ENCODE measurements at places on chromosomes 3 and 15.

DNA sequence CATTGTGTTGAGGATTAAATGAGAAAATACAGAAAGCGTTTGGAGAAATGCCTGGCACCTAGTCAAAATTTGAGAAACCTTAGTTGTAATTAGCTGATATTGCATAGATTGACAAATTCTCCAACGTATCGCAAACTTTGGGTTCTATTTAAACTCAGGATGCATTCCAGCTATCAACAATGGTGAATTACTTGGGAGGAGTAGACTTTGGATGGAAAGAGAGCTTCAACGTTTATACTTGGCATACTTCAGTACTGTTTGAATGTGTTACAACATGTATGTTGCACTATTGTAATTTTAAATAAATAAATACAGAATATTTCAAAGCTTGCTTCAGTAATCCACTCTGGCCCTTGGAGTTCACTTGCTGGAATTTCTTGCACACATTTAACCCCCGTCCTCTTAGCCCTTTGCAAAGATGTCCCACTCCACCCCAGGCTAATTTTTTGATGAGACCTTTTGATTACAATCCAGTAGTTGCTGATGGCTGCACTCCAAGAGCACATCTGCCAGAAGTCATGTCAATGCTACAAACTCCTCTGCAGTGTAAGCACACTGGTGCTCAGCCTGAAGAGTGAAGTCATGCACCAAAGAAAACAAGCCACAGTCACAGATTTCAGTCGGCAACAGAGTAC is 4.7 kb upstream of the DIS3L start:
- no peak for DNase-seq

- DNase-seq: no peak
Measured at GRCh38 chr3:182259579-182259978, 533.7 kb upstream of the ATP11B start.

GRCh38 chr15:35720019-35720418 is 174.1 kb upstream of the DPH6 start:
- DNase-seq: no peak

GRCh38 chr15:38576837-38577236 is 12.2 kb upstream of the RASGRP1 start:
- no peak for DNase-seq

- DNase-seq: no peak
Measured at GRCh38 chr3:43095370-43095769, 10.5 kb downstream of the POMGNT2 start.

- DNase-seq: no peak
Measured at GRCh38 chr3:133487920-133488540, 85.5 kb upstream of the CDV3 start.

- DNase-seq: no peak
Measured at GRCh38 chr15:57890878-57891277, 174.6 kb downstream of the ALDH1A2 start.

GRCh38 chr3:131538968-131539367 is 36.2 kb upstream of the MRPL3 start:
- no peak for DNase-seq

- DNase-seq: peak; percentile 5
Measured at GRCh38 chr15:100438570-100438969, 90.2 kb downstream of the CERS3 start.

- DNase-seq: no peak
Measured at GRCh38 chr3:24067483-24067882, 122.4 kb downstream of the NR1D2 start.

- DNase-seq: no peak
Measured at GRCh38 chr3:105906836-105907235, 38.0 kb upstream of the CBLB start.

- DNase-seq: no peak
Measured at GRCh38 chr15:41567862-41568261, 8.8 kb downstream of the TYRO3 start.

DNA sequence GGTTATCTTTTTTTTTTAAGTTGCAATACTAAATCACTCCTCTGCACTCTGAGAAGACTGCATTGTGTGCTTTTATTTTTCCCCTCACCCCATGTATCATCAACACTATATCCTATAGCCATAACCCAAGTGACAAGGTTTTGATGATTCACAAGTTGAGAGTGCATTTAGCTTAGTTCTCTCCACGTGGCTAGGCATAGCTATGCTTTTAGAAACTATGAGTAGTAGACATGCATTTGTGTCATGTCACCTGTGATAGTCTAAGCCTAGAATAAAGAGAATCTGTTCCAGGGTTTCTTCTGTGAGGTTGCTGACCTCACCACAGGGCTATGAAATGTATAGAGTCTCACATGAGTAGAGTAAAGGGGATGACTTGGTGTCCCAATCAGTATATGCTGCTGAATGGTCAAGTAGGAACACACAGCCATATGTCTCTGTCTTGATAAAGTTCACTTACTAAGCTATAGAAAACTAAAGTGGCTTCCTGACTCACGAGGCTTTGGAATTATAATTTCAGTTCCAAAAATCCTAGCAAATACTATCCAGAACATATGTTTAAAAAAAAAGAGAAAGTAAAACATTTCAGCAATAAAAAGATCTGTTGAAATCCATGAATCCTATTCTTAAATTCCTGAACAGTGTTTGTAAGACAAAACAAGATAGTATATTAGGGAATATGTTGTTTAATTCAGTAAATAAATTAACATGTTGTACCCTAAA is 206.3 kb downstream of the LSAMP start:
- DNase-seq: no peak

GRCh38 chr15:95944193-95944592 is 386.3 kb upstream of the NR2F2 start:
- DNase-seq: no peak

- no peak for DNase-seq
Measured at GRCh38 chr3:149739396-149739795, 12.9 kb downstream of the COMMD2 start.

DNA sequence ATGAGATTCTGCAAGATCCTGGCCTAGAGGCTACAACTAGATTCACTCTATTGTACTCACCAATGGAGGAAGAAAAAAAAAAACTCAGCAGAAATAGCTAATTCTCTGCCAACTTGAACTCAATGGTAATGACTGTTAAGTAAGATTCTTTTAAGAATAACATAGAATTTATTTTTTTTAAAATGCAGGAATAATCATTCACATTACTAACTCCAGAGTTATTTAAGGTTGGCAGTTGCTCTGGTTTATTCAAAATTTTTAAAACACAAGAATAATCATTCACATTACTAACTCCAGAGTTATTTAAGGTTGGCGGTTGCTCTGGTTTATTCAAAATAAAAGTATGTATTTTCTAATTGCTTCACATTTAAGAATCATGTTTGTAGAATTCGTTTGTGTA is 1071.9 kb downstream of the IGSF11 start:
- DNase-seq: no peak

GRCh38 chr15:71586463-71586862 is 223.9 kb upstream of the NR2E3 start:
- no peak for DNase-seq

DNA sequence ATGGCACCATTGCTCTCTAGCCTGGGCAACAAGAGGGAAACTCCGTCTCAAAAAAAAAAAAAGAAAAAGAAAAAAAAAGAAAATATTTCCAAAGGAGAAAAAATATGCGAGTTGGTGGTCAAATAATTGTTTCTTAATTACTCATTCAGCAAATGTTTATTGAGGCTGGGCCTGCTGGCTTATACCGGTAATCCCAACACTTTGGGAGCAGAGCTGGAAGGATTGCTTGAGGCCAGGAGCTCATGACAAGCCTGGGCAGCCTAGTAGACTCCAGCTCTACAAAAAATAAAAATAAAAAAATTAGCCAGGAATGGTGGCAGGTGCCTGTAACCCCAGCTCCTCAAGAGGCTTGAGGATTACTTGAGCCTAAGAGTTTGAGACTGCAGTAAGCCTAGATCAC is 4.1 kb downstream of the KNL1 start:
- DNase-seq: no peak

GRCh38 chr3:44899683-44900367 is 25.4 kb downstream of the TGM4 start:
- no peak for DNase-seq

DNA sequence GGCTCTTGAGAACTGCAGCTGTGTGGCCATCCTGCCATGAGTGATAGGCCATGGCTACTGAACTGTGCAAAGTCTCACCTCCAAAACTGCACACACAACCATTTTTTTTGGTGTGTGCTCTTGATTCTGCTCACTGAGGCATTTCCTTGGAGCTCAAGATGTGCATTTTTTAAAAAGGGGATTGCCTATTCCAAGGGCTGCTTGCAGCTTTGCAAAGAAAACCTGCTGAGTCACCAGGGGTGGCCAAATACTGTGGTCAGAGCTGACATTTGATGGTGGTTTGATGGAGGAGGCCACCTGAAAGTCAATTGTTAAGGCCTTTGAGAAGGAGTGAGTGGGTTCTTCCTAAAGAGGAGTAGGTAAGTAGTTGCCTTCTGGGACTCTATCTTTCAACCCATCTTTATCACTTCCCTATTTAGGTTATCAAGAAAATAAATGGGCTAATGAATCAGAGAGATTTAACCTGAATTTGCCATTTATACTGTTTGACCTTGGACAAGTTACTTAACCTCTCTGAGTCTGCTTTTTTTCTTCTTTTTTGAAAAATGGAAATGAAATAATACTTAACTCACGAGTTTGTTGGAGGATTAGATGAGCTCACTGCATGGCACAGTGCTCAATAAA is 87.9 kb downstream of the CHST2 start:
- DNase-seq: peak; percentile 95

DNA sequence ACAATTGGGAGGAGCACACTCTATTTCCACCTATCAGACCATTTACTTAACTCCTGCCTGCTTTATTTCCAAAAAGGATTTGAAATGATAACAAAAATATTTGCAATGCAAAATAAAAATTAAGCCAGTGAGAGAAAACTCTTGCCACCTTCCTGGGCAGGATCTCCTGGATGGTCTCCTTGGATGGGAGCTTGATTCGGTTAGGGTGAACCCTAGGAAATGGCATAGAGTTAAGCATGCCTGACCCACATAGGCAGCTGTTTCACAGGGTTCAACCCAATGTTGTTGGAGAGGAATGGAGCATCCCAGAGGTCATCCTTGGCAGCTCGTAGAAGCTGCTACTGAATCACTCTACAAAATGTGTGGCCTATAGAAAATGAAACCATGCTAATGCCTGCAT is 83.8 kb downstream of the TGFBR2 start:
- no peak for DNase-seq

- DNase-seq: no peak
Measured at GRCh38 chr15:39283531-39283930, 297.3 kb upstream of the THBS1 start.

DNA sequence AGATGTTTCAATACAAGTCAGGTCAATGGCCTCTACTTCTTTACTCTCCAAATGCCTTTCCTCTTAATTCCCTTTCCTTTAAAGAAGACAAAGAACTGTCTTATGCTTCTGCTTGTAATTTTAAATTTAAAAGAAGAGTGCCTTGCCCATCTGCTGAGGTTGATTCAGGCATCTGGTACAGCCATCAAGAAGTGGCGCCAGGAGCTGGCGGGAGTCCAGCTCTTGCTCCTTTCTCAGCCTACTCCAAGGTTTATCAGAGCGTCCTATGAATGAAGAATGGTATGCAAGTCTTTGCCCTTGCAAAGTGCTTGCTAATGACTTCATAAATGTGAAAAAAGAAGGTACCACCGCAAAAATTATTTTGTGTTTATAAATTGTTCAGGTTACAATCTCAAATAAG is 294.6 kb upstream of the TGFBR2 start:
- DNase-seq: no peak

- no peak for DNase-seq
Measured at GRCh38 chr3:72381584-72381983, 466.7 kb downstream of the SHQ1 start.

GRCh38 chr3:57910990-57911389 is 97.2 kb upstream of the FLNB start:
- no peak for DNase-seq

All from GM12878 (cell line).